ENCODE measurements at places on chromosomes 2 and 18.

GRCh38 chr2:74391209-74391579 is 11.1 kb upstream of the DCTN1 start:
- no peak for DNase-seq

- DNase-seq = no peak
Observed at GRCh38 chr18:68928762-68929675, 131.1 kb downstream of the CCDC102B start.

DNA sequence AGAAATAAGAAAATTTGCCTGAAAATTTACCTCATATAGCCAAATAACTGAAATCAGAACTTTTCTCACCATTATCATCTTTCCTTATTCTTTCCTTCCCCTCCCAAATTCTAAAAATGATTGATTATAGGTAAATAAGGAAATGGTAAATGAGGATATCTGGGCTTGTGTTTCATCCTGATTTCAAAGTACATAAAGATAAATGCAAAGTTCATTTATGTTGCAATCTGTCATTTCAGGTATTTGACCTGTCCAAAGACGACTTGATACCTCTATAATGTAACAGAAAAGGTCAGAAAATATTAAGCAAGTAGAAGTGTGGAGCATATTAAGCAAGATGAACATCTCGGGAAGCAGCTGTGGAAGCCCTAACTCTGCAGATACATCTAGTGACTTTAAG is 3.4 kb downstream of the RBBP8 start:
- DNase-seq = no peak

GRCh38 chr2:184004948-184005672 is 593.2 kb upstream of the ZNF804A start:
- no peak for DNase-seq

DNA sequence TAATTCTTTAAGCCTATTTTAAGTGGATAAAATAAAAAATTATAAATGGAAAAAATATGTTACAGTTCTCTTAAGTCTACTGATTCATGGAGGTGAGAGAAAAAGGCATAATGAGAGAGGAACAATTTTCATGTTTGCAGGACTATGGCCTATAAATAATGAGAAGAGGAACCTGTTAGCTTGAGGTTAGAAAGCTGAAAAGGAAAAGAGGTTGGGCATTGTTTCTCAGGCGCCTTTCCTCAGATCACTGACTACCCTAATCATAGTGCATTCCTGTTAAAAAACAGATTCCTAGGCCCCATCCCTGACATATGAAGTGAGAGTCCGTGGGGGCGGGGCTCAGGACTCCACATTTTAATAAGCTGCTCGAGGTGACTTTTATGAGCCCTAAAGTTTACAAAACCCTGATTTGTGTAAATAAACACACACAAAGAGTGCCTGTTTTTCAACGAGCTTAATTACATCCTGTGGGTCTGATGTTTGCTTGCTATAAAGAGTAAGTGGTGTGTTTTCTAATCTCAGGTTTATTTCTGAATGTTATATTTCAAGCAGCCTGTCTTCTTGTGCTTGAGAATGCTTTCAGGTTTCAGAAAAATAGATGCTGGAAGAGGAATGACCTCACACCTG is 335.5 kb downstream of the CLIP4 start:
- DNase-seq = no peak

GRCh38 chr2:230775737-230776136 is 63.1 kb downstream of the CAB39 start:
- no peak for DNase-seq

GRCh38 chr2:221203125-221203524 is 369.0 kb downstream of the EPHA4 start:
- no peak for DNase-seq

DNA sequence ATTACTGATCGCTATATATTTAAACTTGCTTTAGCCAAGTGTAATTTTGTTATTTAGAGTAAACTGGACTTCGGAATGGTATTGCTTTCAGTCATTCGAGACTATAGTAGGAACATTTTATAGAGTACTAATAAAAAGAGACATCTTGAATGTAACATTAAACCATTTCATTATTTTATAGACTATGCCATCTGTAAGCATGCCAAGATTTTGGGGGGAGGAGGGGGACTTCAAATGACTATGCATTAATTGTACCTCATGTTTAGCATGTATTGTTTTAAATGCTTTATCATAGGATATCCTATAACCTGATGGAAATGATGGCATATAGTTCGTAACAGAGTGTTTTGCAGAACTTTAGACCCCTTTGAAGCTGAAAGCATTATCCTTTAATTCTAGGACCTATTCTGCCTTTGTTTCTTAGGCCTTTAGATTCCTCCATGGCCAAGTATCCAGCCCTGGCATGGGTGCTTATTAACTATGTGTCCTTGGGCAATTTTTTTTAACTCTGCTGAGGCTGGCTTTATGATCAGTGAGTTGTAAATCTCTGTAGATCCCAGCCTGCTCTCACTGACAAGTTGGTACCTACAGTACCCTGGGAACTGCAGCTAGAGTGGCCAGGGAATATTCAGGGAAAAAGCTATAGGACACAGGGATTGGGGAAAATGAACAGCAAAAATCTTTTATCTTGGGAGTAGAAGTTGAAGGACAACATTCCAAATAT is 93.4 kb downstream of the PARD3B start:
- DNase-seq = no peak

- no peak for DNase-seq
Observed at GRCh38 chr18:54794823-54795222, 33.5 kb upstream of the RAB27B start.

GRCh38 chr18:23229472-23229871 is 94.2 kb downstream of the CABLES1 start:
- DNase-seq = no peak

DNA sequence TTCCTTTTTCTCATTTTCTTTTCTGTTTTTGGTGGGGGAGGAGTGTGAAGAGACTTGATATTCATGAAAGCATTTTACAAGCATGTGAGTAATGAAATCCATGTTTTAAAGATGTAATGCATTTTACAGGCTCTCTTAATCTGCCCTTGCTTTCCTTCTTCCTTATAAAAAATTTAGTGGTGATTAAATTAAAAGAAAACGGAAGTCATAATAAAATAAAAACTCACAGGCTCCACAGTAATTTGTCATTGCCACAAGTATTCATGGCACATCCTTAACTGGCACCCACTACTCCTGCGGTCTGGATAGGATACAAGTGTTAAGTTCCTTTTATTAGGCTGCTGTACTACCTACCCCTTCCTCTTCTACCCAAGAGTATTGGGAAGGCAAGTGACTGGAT is 241.2 kb downstream of the SLC4A3 start:
- no peak for DNase-seq

DNA sequence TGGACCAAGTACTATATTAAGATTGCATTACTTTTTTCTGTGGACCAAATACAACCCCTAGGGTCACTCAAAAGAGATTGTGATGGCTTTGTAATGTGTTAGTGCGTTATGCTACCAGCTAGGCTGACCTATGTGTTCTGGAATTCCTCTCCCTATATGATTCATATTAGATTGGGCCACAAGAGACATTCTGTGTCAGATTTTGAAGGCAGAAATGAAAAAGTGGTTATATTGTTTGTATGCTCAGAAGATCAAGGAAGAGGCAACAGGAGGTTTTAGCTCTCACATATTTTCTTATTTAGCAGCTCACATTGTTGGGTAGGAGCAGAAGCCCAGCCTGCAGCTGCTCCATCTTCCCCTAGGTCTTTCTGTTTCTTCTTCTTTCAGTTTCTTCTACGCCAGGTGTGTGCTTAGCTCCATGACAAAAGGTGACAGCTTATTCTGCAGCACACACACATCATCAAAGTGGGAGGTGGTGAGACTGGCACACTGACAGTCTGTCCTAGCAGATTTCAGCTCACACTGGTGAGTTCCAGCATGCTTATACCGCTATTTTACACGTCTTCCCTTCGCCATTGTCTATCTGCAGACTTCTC is 156.8 kb upstream of the UBE2E3 start:
- DNase-seq = peak; percentile 8

GRCh38 chr18:23143016-23143814 is 7.9 kb downstream of the CABLES1 start:
- DNase-seq = no peak

- DNase-seq = no peak
Observed at GRCh38 chr2:42558827-42559226, 9.6 kb upstream of the MTA3 start.

- DNase-seq = no peak
Observed at GRCh38 chr2:19714926-19715325, 186.9 kb downstream of the TTC32 start.

DNA sequence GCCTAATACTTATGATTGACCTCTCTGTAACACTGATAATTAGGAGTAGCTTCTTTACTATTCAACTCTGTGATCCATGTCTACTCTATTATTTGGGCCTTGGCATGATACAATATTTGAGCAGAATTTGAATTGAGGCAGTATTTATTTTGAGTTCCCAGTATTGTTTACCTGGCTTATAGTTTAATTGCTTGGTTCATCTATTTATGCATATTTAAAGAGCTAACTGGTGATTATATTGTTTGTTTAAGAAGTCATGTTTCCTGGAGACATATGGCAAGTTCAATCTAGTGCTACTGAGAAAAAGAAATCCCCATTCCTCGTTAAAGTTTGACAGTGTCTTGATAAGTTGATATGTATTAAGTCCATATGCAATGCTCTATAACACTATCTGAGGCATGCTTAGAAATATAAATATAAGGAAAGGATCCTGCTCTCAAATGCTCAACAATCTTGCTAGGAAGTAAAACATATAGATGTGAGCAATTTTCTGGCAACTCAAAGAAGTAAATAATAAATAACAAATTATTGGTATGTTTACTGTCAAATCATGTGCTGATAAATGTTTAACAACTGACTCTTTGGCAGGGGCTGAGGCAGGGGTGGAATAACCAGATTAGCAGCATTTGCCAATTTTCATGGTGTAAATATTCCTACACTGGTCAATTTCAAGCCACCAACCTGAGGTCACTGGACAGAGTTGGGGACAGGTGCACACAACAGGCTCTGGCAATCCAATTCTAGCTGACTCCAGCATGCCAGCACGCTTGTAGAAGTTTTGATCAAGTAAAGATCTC is 430.2 kb upstream of the PIK3C3 start:
- no peak for DNase-seq

DNA sequence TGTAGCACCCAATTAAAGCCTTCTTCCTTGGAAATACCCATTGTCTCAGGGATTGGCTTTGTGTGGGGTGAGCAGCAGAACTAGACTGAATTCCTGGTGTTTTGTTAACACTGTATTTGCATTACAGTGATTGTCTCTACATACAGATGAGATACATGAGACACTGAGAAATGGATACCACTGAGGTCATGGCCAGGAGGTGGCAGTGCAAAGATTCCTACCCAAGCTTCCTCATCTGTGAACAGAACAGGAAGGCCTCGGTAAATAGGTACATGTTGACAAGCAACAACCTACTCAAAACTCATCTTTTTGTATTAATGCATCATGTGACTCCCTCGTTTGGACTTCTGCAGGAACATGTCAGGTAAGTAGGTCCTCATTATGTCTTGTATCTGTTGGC is 445.8 kb upstream of the RGPD4 start:
- no peak for DNase-seq

- DNase-seq = peak; percentile 81
Observed at GRCh38 chr2:111120253-111121027, at the start of gene BCL2L11. Gene BCL2L11, plus strand, starts transcription at chr2:111120914. Its CDS starts 2,832 bp downstream, at chr2:111123746.

DNA sequence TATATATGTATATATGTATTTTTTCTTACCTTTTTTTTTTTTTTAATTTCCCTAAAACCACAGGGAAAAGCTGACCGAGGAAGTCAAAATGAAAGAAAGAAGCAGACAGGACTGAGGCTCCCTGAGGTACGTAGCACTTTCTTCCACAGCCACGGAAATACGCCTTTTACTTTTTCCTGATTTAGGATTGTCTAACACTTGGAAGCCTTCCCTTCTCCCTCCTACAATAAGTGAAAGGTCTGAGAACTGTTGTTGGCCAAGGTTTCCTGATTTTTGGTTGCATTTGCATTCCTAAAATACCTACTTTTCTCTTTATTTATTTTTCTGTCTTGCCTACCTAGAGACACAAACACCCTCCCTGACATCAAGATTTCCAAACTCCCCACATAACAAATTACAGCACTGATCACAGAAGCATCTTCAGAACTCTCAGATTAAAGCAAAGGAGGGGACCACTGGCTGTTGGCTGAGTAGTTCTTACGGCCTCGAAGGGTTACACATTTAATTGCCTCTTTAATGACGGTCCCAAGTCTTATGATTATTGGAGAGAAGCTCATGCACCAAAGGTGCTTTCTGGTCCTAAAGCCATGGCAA is 778.5 kb upstream of the FANCL start:
- DNase-seq = no peak

- DNase-seq = no peak
Observed at GRCh38 chr2:231648579-231649174, 56.0 kb downstream of the TEX44 start.

DNA sequence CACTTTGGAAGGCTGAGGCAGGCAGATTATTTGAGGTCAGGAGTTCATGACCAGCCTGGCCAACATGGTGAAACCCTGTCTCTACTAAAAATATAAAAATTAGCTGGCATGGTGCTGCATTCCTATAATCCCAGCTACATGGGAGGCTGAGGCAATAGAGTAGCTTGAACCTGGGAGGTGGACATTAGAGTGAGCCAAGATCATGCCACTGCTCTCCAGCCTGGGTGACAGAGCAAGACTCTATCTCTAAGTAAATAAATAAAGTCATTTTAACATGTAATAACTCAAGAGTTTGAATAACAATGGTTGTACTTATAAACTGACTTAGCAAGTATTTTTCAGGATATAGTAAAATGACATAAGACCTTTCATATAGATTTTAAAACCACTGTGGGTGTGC is 169.3 kb upstream of the FN1 start:
- no peak for DNase-seq

DNA sequence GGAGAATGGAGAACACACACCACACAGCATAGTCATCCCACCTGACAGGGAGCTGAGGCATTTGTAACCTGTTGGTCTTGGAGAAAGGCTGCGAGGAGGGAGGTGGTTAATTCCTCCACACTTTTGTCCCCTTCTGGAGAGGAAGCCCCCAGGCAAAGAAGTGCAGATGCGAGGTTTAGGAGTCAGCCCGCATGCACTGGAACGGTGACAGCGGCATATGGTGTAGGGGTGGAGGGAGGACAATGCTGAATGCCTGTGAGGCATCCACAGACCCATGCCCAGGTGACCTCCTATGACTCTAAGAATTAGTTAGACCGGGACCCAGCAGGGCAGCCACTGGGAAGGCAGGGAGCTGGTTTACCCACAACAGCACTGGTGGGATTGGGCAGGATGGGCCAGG is 12.2 kb downstream of the SPATA3 start:
- DNase-seq = no peak

DNA sequence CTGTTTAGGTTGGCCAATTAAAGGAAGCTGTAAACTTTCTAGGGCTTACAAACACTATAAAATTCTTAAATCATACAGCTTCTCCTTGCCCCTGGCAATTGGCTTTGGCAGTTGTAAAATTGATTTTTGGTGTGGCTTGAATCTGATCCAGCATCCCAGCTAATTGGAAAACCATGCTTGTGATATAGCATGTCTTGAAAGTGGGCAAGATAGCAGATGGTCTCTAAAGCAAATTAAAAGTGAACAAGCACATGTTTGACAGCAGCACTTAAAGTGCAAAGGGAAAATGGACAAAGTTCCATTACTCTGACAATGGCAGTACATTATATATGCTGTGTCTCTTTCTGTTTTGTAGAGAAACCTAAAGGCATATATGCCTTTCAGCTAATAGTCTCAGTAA is 302.9 kb upstream of the NXPH2 start:
- no peak for DNase-seq

- peak; percentile 1 for DNase-seq
Observed at GRCh38 chr2:229050133-229050532, 221.0 kb downstream of the PID1 start.

All from fibroblast of the conjunctiva (primary cell).